ENCODE measurements at places on chromosomes 5 and 9. TPM values are rescaled to one million over a fixed set of nuclear protein-coding genes. Genes with fewer than 3 reads are reported as not detected.

BAAT gene
- total RNA-seq, result 0.10 TPM

LCN2 gene
- 18.8 TPM for total RNA-seq

FOXD4 gene
- 0.13 TPM for total RNA-seq

SEMA4D gene
- total RNA-seq, result 27.2 TPM

SLC34A1 gene
- not detected for total RNA-seq

PTGR1 gene
- 21.5 TPM for total RNA-seq

ZNF618 gene
- total RNA-seq, result 22.0 TPM

SPOCK1 gene
- total RNA-seq, result 2.0 TPM

All from ovary (tissue), 10 donors.